ENCODE measurements at places on chromosomes 4 and X.
A peak's percentile ranks its signal among the peaks of the same experiment; 100 is the strongest.

GRCh38 chr4:42785817-42786216 lies 106.7 kb upstream of the GRXCR1 start:
- no peak for DNase-seq

GRCh38 chr4:140305053-140305452 lies 68.4 kb upstream of the SCOC start:
- no peak for DNase-seq

DNA sequence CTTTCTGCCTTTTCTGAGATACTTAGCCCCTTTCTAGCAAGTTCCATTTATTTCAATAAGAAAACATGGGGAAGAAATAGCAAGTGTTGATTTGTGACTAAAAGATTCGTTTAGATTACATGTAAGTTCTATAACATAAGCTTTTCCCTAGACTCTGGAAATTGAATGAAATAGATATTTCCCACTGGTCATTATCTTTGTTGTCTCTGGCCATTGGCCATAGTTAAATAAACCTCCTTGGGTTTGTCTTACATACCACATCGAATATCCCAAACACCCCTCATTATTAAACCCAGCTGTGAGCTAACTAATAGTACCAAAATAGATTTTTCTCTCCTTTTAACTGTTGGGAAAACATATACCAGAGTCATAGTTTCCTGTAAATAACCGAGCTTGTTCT lies 534.8 kb downstream of the IQCM start:
- DNase-seq, result no peak

GRCh38 chr4:107034091-107034995 lies 1.8 kb downstream of the DKK2 start:
- no peak for DNase-seq

- DNase-seq, result no peak
Observed at GRCh38 chr4:119543187-119543586, 85.4 kb downstream of the PDE5A start.

DNA sequence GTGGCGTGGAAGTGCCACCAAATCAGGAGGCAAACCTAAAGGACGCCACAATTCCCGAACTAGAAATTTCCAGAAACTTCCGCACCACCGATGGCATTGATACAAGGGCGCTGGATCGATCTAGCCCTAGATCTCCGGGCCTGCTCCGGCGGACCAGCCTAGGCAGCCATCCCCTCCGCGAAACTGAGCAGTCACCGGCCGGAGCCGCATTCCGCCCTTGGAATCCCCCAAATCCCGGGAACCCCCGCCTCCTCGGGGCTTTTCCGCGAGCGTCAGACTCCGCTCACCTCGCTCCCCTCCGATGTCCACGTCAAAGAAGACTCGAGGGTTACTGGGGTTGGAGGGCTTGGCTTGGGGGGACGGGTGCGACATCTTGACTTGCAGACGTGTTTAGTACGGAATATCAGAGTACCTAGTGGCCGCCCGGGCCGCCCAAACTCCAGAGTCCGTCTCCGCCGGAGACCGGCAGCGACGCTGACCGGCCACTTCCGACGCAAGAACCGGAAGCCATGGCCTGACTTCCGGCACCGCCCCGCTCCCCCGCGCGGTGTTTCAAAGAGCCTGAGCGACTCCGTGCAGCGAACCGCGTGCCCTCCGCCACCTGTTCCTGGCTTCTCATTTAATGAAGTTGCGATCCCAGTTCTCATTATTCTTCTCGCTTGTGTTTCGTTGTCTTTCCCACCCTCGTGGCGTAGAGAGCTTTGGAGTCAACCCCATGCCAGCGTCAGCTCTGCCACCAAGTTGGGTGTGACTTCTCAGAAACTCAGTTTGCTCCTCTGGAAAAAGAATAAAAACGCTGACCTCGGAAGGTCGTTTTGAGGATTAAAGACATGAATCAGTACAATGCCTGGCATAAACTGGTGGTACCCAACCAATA lies at the start of gene PPID:
TSS of gene PPID (minus strand) at position 480 of the 877 bp plus-strand sequence. CDS start at position 372, 108 bp downstream.
- DNase-seq, result peak; percentile 76

DNA sequence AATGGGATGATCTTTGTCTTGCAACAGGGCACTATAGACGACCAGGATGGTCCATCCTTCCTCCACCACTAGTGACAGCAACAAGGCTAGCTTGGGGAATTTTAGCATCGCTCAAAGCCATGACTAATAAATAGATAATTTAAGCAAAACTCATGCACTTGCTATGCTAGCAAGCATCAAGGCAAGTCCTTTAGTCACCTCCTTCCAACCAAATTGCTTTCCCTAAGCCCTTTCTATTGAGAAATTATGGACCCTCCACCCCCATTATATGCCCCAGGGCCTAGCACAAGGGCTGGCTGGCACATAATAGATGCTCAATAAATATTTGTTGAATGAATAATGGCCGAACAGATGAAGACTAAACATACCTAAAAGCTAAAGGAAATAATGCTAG lies 28.6 kb downstream of the SLC16A2 start:
- no peak for DNase-seq

DNA sequence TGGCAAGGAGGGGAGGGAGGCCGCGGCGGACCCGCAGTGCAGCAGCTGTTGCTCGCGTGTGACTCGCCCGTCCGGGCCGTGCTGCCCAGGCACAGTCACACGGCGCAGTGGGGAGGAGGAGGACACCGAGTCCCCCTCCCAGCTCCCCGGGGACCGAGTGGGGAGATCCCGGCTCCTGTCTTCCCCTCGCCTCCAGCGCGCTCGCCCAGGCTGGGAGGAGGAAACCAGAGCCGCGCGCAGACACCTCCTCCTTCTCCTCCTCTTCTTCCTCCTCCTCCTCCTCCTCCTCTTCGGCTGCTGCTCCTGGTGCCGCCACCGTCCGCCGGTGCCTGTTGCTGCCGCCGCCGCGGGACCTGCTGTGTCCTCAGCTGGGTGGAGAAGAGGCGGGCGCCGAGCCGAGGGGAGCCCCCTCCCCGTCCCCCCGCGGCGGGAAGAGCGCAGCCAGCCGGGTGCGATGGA lies at the start of gene TBC1D1:
TSS of gene TBC1D1 (plus strand) at position 284 of the 459 bp plus-strand sequence. CDS start 11,012 bp downstream, outside the sequence.
- peak; percentile 43 for DNase-seq

GRCh38 chr4:125041372-125041930 lies 273.3 kb upstream of the FAT4 start:
- DNase-seq, result no peak

DNA sequence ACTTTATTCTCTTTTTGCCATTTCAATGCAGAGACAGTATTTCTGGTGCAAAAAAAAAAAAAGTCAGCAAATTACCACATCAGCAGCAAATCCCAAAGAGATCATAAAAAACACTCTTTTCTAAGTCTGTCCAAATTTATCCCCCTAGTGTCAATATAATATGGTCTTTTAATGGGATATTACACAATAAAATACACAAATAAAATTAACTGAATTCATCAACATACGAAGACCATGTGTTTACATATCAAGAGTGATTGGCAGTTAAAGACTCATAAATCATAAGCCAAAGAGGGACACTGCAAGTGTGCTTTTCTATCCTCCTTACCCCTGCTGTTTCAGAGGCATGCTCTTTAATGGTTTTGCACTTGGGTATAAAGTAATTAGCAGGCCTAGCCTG lies 340.2 kb upstream of the DKK2 start:
- no peak for DNase-seq

Data from activated CD4-positive, alpha-beta T cell treated with anti-CD3 and anti-CD28 coated beads for 4 hours (primary cell).